Head of caudate nucleus (tissue), 42 donors: ENCODE measurements at places on chromosomes 1 and 21.

- DNase-seq = no peak
Observed at GRCh38 chr1:210684466-210685294, 356.0 kb downstream of the HHAT start.

DNA sequence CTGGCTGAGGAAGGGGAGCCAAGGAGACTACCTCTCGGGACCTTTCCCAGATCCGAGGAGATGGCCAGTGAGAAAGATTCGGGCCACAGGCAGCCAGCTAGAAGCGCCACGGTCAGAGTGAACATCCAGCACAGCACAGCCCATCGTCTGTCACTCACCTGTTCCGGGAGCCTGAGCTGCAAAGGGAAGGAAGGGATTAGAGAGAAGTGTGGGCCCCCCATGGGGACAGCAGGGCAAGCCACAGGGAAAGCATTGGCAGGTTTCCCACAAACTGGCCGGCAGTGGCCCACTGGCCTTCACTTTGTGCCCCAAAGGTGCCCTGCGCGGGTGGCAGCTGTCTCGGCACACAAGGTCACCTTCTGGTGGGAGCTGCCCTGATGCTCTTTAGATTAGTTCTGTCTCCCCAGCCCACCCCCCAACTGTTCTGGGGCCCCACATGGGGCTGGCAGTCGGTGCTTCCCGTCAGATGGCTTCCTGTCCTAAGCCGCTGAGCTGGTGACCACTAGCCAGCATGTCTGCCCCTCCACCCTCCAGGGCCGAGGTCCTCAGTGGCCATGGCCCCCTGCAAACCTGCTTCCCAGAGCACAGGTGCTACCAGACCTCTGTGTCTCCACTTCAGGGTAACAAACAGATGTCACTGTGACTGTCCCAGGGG, 56.7 kb downstream of the LACTBL1 start:
- DNase-seq = no peak

DNA sequence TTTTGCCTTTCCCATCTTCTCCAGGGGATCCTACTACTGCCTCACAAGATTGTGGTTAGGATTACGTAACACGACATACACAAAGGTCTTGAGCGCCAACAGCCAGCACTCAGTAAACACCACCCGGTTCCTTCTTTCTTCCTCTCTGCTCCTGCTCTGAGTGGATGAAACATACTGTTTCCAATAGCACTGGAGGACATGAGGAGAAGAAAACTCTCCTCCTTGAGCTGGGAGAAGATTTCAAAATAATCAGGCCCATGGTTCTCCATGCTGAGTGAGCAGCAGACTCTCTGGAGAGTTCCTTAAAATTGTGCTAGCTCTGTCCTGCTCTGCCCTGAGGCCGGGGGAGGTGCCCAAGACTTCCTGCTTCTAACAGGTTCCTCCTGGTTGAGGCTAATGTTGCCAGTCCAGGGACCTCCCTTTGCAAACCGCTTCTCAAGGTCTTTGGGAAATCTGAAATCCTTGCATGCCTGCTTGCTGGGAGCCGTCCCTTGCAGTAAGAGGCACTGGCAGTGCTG, 29.4 kb upstream of the MX1 start:
- DNase-seq = peak; percentile 31

DNA sequence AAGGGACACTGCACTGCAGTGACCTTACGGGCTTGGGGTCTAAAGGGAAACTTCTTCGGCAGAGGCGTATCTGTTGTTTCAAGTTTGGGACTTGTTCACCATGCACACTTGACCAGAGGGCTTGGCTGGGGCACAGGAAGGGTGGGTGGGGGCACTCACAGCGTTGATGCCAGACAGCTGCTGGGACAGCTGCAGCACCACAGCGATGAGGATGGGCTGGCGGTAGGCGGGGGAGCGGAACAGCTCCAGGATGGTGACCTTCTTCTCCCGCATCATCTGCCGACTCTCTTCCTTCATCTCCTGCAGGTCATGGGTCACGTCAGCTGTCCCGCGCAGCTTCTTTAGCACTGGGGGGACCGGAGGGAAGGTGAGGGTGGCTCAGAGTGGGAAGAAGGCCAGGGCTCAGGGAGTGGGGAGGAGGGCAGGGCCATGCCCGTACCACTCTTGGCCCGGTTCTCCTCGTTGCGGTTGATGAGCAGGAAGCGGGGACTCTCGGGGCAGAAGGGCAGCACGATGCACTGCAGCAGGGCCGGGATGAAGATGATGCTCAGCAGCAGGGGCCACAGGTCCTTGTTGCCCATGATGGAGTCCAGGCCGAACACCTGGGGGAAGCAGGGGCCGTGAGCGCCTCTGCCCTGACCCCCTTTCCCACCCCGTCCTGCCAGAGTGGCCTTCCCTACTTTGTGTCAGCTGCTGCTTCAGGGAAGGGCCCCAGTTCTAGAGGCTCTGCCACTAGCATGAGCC, 29.1 kb downstream of the SLC2A1 start:
- DNase-seq = no peak

DNA sequence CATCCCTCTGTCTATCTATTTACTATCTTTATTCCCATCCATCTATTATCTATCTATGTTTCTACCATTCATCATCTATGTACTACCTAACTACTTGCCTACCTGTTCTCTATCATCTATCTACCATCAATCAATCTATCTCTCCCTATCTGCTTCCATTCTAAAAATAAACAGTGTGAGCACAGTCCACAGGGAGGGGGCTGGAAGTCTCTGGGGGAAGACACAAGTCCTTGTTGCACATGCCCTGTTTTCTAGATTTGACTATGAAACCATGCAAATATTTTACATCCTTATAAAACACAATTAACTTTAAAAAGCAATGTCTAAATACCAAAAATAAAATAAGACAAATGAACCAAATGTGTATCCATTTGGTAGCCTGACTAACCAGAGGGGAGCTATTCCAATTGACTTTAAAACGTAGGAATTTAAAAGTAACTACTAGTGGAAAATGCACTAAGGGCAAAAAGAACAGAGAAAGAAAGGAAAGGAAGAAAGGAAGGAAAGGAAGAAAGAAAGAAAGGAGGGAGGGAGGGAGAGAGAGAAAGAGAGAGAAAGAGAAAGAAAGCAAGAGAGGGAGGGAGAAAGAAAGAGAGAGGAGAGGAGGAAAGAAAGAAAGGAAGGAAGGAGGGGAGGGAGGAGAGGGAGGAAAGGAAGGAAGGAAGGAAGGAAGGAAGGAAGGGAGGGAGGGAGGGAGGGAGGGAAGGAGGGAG, 13.6 kb upstream of the RIPK4 start:
- no peak for DNase-seq

- no peak for DNase-seq
Observed at GRCh38 chr1:88350648-88351047, 333.4 kb upstream of the PKN2 start.

GRCh38 chr1:3102641-3103040, 33.6 kb downstream of the PRDM16 start:
- DNase-seq = no peak

GRCh38 chr1:246159279-246160227, 347.5 kb downstream of the SMYD3 start:
- DNase-seq = no peak

- no peak for DNase-seq
Observed at GRCh38 chr1:50832167-50832566, 127.9 kb downstream of the FAF1 start.

GRCh38 chr1:84634536-84635205, 55.6 kb downstream of the SSX2IP start:
- DNase-seq = no peak

DNA sequence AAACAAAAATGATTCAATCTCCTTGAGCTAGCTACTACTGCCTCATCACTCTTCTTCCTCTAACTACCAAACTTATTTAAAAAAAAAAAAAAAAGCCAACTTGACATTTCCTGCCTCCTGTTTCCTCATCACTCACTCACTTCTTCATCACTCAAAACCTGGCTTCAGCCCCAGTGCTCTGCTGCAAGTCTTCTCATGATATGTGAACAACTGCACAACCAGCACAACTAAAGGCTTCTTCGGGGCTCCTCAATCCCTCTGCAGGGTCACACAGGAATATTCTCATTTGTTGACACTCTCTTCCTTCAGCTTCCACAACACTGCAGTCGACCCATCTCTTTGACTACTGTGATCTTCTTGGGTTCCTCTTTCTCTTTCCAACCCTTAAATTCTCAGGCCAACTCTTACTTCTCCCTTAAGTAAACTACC, 7.6 kb downstream of the MTF1 start:
- DNase-seq = no peak

- no peak for DNase-seq
Observed at GRCh38 chr21:25885405-25885804, 150.6 kb downstream of the GABPA start.

- peak; percentile 67 for DNase-seq
Observed at GRCh38 chr1:205249651-205250050, 21.9 kb downstream of the TMCC2 start.

- DNase-seq = peak; percentile 73
Observed at GRCh38 chr1:98048244-98048643, 127.4 kb upstream of the DPYD start.

- DNase-seq = no peak
Observed at GRCh38 chr1:210662291-210663050, 333.8 kb downstream of the HHAT start.

DNA sequence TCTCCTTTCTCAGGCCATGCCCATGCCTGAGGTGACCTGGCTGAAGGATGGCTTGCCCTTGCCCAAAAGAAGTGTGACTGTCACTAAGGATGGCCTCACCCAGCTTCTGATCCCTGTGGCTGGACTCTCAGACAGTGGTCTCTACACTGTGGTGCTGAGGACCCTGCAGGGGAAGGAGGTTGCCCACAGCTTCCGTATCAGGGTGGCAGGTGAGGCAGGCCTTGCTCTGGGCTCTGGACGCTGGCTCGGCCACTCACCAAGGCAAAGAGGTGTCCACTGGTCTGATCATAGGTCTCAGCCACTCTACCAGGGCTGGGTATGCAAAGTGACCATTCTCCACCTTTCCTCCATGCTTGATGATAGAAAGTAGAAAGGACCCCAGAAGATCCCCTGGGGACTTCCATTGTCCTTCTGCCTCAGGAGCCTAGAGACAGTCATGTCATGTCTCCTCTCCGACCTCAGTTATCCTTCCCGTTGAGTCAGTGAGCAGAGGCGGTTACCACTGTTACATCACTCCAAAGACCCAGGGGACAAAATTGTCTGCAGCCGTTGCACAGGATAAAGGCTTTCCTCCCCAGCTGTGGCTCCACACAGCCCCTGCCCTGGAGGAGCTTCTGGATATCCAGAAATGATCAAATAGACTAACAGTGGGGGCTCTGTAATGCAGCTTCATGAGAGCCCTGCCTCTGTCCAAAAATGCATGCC, 34.2 kb downstream of the IGFN1 start:
- DNase-seq = no peak

DNA sequence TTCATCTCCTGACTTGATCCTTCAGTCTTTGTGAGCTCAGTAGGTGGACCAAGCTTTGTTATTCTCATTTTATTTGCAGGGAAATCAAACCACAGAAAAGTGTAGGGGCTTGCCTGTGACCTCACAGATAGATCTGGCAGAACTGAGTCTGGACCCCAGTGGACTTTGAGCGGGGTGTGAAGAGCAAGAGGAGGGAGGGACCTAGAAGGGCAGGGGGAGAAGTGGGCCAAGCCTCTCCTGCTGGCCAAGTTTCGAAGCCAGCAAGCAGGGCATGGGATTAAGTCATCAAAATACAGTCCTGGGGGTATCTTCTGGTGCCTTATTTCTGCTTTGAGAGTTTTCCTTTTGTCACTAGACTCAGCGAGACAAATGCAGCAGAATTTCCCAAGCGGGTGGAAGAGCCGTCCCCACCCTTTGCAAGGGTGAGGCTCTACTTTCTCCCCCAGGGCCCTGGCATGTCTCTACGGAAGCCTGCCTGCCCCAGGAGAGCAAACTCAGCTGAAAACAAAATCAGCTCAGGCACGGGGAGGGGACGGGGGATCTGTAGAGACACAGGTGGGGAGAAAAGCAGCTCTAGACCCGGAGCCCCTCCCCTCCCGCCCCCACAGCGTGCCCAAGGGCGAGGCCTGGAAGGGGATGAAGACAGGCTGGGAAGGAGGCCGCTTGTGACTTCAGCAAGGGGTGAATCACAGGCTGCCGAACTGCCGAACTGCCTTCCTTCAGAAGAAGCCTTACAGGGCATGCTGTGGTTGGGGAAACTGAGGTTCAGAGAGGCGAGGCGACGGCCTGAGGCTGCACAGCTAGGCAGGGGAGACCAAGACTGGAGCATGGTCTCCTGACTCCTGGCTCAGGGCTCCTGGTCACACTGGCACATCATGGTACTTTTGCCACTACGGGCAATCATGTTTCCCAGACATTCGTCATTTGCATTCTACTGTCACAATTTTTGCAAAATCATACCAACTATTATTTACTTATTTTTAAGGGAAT, 19.2 kb downstream of the PKP1 start:
- no peak for DNase-seq

GRCh38 chr1:157653494-157653873, 47.1 kb downstream of the FCRL3 start:
- no peak for DNase-seq

DNA sequence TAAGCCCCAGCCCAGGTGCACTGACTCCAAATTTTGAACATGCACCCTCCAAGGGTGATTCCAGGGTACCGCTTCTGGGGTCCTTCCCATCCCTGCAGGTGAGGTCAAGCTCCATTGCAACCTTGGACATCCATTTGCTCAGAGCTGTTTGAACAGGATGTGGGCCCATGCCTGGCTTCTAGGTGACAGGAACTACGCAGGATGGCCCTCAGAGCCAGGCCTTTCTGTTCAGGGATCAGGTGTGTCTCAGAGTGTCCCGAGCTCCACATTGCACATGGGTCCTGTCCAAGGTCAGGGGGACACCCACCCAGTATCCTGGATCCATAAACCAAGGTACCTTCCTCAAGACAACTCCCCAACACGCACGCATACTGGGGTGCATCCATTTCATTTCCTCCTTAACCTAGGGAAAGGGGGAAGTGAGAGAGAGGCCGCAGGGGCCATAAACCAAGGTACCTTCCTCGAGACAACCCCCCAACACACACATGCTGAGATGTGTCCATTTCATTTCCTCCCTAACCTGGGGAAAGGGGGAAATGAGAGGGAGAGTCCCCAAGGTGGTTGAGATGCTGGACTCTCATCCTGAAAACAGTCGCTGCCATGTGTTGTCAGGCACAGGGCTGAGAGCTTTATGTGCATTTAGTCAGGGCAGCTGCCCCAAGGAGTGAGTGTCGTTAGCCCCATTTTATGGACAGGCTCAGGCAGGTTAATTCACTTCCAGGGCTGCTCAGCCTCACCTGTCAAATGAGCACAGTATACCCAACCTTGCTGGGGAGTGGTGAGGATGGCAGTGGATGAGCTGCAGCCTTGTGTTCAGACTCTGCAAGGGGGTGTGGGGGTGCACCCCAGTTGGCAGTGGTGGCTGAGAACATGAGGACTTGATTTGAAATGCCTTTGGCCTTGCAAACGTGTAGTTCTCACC, 2.1 kb downstream of the SLC66A1 start:
- no peak for DNase-seq

- no peak for DNase-seq
Observed at GRCh38 chr1:245770156-245770555, 615.4 kb downstream of the KIF26B start.

DNA sequence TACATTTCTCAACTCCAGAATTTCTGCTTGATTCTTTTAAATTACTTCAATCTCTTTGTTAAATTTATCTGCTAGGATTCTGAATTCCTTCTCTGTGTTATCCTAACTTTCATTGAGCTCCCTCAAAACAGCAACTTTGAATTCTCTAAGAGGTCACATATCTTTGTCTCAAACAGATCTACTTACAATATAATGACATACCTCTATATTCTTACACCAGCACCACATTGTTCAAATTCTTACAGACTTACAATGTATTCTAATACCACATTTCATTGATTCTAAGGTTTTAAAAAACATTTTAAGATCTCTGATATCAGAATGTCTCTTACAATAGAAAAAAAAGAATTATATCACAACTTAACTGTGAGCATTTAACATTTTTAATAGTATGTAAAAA, 77.4 kb downstream of the DIRAS3 start:
- no peak for DNase-seq

- no peak for DNase-seq
Observed at GRCh38 chr1:18320051-18320450, 160.7 kb upstream of the KLHDC7A start.
